Stimulated activated CD8-positive, alpha-beta memory T cell treated with anti-CD3 and anti-CD28 coated beads, Interleukin-15, amount 100 ng/mL, for 1 hour (primary cell): ENCODE measurements at places on chromosomes 4 and X.

- no peak for DNase-seq
Measured at GRCh38 chr4:1851575-1852410, 4.2 kb downstream of the LETM1 start.

GRCh38 chr4:89899152-89899551, 4.5 kb downstream of the MMRN1 start:
- DNase-seq: no peak

DNA sequence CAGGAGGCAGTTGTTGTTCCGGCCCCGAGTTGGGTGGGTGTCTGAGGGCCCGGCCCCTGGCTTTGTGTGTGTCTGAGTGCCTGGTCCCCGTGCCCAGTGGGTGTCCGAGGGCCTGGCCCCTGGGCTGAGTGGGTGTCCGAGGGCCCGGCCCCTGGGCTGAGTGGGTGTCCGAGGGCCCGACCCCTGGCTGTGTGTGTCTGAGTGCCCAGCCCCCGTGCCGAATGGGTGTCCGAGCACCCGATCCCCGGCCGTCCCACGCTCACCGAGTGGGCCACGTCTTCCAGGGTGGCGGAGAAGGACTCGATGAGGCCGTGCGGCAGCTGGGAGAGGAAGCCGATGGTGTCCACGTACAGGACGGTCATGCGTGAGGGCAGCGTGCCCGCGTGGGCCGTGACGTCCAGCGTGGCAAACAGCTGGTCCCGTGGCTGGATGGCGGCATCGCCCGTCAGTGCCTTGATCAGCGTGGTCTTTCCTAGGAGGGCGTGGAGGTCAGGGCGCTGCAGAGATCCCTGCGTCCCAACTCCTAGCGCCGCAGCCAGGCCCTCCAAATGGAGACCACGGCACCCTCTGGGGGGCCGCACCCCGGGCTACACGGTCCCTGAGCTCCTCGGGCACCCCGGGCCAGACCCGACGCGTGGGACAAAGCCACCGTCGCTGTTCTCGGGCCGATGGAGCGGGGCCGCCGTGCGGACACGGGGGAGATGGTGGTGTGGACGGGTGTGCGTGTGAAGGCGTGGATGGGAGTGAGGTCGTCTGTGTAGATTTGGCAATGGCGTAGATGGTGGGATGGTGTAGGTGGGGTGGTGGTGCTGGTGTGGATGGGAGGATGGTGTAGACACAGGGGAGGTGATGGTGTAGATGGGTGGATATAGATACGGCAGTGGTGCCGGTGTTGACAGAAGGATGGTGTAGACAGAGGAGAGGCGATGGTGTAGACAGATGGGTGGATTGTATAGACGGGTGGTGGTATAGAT, 7.2 kb downstream of the GTPBP6 start:
- no peak for DNase-seq

DNA sequence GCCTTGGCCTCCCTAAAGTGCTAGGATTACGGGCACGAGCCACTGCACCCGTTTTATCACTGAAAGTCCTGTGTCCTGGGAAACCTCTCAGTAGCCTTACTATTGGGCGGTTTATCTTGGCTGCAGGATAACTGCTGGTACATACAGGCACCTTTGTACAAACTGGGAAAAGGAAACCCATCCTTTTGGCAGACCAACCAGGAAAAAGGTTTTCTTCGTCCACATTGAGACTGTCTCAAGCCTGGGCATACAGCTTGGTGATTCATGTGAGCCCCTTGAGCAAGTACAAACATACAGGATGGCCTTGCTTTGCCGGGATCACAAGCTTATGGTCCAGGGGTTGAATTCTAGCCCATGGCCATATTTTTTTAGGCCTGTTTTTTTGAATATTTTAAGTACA, 32.8 kb downstream of the RWDD4 start:
- DNase-seq: no peak

DNA sequence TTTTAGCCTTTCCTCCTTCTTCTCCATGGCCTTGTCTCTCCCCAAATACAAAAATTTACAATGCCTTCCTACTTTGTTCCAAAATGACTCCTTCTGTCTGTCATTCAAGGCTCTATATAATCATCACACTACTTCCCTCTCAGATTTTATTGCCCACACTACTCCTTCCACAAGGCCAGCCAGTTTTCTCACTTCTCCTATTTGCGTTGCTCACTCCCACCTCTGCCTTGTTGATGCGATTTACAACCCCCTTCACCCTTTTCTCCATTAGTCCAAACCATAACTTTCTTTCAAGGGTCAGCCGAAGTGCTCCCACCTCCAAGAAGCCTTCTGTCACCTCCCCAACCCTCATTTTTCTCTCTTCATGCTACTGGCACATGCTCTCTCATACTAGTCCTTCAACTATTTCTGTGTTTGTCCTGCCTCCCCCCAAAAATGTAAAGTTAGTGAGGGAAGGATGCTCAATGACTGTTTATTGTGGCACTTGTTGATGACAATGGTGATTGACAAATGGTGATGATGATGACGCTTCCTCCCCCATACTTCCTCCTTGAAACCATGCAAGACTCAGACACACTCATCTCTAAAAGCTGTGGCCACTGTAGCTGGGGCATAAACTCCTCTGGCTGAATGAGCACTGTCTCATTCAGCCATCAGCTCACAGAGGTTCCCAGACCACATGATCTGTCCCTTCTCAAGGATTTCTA, 2.7 kb upstream of the XKRX start:
- DNase-seq: no peak

DNA sequence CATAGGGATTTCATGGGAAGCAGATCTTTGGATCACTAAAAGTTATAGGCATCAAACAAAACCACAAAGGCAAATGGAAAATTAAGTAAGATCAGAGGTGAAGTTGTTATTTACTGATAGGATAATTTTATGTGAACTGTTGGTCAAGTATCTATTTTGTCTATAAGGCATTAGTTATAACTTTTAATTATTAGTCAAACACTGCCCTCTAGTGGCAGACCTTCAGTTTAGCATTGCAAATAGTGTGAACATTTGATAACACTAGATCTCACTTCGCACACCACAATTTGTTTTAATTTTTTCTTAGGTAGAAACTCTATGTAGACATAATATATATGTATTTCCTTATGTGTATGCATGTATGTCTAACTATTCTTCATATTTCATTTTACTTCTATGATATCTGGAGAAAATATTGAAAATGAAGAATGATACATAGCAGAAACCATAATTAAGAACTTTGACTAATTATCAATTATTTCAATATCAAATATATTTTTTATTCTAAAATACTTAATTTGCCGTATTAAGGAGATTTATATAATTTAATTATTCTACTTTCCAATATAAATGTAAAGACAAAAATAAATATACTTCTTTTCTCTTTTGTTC, 214.5 kb upstream of the TACR3 start:
- no peak for DNase-seq

DNA sequence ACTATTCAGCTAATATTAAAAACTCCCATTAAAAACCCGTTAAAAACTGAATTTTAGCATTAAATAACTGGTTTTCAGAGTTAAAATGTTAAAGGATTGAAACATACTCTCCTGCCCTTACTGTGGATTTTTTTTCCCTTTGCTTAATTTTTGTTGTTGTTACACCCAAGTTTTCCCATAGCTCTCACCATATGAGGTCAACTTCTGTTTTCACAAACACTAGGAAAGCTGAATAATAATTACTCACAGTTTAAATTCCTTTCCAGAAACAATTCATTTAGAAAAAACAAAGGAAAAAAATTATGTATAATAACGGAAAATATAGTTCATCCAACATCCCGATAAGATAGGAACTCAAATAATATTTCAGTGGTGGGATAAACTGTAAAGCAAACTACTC, 129.0 kb downstream of the PPP3CA start:
- no peak for DNase-seq

DNA sequence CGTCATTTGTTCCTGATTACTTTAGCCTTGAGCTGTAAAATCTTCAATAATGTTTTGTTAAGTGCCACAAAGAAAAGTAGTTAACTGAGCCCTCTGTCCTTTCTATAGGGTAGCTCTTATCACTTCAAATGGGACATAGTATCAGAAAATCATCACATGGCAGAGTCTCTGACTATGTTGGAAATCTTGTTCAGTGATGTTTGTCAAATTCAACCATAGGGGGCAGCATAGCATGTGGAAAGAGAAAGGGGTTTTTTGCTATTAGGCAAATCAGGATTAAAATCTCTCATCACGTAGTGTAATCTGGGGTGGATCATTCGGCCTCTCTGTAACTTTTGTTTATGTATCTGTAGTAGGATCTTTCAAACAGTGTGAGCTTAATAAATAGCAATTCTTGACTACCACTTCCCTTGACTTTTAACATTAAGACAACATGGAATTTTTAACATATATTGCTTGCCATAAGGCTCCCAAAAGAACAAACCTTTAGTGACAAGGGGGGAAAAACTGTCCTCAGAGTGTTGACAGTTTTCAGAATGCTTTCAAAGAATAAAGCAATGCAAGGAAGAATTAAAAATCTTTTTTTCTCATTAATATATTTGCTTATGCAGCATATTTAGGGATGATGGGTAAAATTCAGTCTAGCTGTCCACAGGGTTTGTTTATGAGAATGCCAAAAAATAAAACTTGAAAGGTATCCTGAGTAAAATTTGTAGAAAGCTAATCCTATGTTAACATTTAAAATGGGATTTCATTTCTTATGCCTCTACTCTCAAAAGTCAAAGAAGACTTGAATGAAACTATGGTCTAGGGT, 127.2 kb downstream of the FBXW7 start:
- no peak for DNase-seq

DNA sequence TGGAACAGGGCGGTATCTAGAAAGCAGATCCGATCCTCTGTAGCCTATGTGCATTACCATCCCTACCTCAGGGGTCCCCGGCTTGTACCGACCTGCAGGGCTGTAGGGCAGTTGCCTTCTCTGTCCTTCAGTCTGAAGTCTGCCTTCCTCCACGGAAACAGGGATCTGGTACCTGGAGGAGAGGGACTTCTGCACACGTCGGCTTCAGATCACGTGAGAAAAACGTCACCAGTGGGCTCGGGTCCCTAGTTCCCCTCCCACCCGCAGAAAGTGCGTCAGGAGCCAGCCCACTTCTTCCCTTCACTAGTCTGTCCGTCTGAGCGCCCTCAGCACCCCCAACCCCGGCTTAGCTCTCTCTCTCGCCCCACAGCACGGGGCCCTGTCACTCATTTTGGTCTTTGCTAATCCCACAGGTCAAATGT, at the start of gene TCEAL5:
TCEAL5 (minus strand) TSS at position 170 of the 422 bp plus-strand sequence. CDS start 2,187 bp downstream, outside the sequence.
- DNase-seq: no peak

DNA sequence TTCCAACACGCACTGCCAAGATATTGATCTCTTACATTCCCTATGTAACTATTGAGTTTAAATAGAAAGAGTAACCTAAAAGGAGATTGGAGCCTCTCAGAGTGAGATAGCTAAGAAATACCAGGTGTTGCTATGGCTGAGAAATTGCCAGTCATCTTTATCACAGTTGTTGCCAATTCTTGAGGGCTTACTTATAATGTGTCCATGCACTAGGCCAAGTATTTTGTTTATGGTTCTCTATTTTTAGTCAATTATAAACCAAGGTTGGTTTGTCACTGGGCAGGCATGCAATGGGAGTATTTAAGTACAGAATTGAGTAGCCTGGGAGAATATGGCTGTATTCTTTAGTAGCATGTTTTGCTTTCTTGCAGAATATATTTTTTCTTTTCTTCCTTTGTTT, 201.6 kb downstream of the TEX13A start:
- no peak for DNase-seq

GRCh38 chr4:100869276-100869675, 351.5 kb upstream of the EMCN start:
- DNase-seq: no peak

DNA sequence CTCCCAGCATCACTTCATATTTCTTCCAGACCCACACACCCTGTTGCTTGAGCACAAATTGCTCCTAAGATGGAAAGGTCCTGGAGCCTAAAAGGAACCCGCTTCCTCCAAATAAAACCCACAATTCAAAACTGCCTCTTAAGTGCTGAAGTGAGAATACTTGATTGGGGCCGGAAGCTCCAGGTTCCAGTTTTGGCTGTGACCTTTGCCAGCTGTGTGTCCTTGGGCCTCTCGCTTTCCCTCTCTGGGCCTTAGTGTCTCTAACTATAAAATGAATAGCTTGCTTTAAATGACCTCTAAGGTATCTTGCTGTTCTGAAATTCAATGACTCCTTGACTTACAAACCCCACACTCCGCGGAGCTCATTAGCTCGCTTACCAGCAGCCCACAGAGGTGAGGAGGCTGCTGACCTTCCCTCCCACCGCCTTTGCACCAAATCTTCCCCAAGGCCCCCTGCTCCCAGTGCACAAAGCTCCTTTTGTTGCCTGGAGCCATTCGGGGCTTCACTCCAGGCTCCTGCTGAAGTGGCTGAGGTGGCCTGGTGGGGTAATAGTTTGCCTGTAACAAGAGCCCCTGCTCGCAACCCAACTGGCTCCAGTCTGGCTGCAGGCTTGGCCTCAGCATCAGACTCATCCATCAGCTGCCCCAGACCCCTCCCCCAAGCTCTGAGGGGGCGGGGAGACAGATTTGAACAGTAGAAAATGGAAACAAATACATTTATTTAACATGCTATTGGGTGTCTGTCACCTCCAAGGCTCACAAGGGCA, 21.8 kb downstream of the STARD8 start:
- DNase-seq: no peak

GRCh38 chrX:70422851-70423341, at the start of gene GDPD2:
Gene GDPD2, plus strand, starts transcription at chrX:70423314. Its CDS starts 1,671 bp downstream, at chrX:70424985.
- DNase-seq: no peak

GRCh38 chr4:124535003-124535402, 177.5 kb downstream of the ANKRD50 start:
- no peak for DNase-seq

DNA sequence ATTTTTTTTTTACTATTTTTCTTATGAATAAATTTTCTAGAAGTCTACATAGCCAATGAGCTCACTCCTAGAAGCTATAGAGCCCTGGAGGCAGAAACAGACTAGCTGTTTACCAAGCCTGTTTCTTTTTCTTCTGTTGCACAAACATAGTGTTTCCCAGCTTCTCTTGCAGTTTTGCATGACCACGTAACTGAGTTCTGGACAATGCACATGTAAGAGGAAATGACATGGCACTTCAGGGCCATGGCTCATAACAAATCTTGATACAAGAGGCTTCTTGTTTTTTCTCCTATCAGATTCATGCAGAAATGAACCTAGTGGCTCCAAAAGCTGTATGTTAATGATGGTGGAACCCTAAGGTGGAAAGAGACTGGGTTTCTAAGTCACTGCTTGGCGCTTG, 127.4 kb downstream of the ZNF330 start:
- DNase-seq: no peak

DNA sequence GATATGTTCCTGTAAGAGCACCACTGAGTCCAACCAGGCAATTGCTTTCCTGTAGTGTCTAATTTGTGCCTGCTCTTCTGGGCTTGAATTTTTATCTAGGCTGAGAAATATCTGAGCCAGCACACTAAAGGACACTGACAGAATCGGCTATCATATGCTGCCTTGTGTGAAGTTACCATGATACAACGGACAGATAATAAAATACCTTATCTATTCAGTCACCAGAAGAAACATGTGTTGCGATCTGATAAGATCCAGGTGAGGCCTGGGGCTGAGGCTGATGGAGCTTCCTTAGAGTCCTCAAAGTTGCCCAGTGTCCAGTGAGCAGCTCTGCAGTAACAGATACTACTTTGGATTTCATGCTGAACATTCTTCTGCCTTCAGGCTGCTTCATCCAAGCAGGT, 111.8 kb downstream of the ZNF518B start:
- no peak for DNase-seq
